ENCODE measurements at places on chromosomes 7 and 10. TPM values are rescaled to one million over a fixed set of nuclear protein-coding genes. Genes with fewer than 3 reads are reported as not detected.

The MTURN gene
- total RNA-seq, result 23.6 TPM

The PLXNA4 gene
- 0.89 TPM for total RNA-seq

The STOX1 gene
- total RNA-seq, result 0.25 TPM

The PLEKHS1 gene
- total RNA-seq, result not detected

Data from GM23248 (cell line).